ENCODE measurements at places on chromosomes 12 and 14.

DNA sequence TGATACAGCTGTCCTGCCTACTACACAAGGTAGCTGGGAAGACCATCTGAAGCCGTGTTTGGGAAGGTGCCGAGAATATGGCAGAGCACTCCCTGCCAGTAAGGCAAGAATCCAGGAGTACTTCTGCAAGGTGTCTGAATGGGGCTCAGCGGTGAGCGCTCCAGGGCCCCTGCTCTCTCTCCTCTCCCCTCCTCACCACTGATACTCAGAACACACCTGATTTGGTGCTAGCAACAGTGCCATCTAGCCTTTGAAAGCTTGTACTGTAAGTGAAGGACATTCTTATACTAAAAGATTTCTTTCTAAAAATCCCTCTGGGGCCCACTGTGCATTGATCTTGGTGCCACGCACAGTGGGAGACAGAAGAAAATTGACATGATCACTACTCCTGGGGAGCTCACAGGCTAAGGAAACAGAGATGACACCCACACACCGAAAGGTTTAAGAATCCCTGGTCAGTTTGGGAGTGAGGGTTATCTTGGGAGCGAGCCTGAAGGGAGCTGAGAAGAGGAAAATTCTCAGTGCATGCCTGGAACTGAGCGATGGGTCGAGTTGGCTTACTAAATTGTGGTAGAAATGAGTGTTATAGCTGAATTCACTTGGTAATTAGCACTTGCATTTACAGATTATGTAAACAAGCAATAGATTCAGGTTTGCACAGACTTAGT lies 216.9 kb downstream of the NTF3 start:
- no peak for DNase-seq

DNA sequence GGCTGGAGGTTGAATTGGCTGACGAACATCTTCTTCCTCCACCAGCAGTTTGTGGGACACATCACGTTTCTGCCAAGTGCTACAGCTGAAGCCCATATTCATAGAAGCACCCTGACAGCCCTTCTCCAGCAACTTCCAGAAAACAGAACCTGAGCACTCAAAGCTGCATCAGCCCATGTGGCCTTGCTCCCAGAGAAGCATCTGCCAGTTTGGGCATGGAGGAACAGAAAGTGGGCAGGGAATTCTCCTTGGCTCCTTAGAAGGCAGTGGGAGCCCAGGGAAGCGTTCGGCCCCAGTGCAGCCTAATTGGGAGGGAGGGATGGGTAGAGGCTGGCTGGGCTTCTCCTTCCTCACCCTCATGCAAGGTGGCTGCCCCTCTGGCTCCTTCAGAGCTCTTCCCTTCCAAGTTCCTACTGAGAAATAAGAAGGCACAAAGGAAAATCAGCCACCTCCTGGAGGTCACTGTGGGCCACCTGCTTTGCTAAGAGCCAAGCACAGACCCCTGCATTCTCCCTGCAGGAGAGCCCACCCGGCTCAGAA lies 4.1 kb upstream of the NGB start:
- DNase-seq, result no peak

DNA sequence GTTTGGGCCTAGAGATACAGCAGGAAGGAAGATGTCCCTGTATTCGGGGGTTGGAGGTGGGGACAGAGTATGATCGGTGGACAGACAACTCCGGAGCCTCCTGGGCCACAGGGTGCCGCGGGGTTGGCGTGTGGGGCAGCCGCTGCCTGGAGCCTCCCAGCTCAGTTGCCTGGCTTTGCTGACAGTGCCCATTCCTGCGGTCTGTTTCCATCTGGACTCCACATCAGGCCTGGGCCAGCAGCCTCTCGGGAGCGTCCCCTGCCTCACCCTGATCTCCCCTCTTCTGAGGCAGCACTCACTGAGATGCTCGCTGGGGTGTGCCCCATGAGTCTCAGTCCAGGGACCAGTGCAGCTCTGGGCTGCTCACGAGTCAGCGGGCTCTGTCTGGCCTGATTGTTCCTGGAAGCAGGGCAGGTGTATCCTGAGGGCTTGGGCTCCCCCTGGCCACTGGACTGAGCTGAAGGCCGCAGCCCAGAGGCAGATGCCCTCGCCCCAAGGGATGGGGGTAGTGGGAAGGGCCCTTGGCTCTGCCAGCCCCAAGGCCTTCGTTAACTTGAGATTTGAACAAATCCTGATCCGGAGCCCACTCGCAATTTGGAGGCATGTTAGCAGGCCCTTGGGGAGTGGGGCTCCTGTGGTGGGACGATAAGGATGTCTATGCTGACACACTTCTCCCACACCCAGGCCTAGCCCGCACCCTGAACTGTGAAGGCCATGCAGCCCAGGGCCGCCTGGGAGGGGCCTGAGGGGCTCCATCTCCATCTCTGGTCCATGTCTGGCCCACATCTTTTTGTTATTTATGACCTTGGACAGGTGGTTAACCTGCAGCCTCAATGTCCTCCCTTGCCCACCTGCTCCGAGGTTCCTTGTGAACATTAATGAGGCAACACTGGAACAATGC lies 7.5 kb downstream of the HIP1R start:
- no peak for DNase-seq

- DNase-seq, result no peak
Observed at GRCh38 chr14:93963692-93964091, 12.7 kb downstream of the ASB2 start.

GRCh38 chr12:98090731-98091130 lies 424.7 kb upstream of the TMPO start:
- no peak for DNase-seq

GRCh38 chr14:31172084-31172483 lies 35.5 kb downstream of the HECTD1 start:
- DNase-seq, result no peak

- DNase-seq, result no peak
Observed at GRCh38 chr12:8904665-8905064, 9.6 kb upstream of the PHC1 start.

DNA sequence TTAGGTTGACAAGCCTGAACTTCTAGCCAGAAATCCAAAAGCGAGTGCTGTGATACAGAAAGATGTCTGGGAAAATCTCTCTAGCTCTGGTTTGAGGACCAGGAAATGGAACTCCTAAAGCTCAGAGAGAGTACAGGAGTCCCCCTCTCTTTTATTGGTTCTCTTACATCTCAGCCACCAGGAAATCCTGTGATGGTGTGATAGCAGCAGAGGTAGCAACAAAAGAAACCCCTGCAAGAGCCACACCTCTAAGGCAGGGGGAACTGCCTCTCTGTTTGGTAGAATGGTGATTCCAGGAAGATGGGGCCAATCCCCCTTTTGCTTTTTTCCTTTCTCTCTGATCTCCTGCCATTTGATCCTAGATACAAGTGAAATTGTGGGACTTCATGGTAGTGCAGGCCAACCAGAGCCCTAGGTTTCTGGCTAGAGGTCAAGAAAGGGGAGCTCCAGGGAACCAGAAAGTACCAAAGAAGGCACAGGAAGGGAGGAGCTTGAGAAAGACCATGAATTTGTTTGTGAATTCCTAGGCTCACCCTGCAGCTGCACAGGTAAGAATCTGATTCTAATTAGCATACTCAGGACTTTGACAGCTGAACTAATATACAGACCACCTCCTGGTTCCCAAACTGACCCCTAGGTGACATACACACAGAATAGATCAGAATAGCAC lies 88.5 kb downstream of the PAPLN start:
- DNase-seq, result peak; percentile 17

DNA sequence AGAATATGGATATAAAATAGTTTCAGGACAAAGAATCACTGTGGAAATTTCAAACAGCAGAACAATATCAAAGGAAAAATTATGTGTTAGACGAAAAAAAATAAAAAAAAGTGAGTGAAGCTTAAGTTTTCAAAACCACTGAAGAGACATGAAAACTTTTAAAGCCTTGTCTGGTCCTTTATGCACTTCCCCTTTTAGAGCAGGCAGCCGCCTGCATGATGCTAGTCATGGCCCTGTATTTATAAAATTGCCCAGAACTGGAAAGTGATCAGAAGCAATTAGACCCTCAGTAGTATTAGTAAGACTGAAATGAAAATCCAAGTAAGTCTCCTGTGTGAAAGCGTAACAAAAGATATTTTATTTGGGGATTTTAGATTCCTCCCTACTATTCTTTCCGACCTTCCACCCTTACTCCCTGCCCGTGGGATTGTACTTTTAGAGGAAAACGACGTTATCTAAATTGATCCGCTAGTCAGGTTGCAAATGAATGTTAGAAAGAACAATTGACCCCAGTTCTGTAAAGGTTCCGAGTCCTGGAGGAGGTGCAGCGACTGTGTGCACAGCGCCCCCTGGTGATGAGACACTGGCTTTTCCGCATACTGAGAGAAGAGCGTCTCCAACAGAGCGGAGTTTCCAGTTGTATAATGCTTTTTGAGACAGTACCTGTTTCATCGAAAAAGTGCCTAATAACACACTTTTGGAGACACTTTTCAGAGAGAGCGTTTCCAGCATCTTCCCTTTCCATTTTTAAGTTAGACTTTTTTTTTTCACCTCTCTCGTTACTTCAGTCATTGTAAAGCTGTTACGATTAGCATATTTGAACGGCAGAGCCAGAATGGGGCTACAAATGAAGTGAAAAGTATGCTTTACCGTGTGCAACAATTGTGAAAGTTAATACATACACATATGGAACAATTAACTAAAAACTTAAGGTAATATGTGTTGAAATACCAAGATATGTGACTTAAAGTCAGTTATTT lies 12.4 kb downstream of the MGST1 start:
- DNase-seq, result no peak

GRCh38 chr14:63781686-63782085 lies 53.8 kb upstream of the SGPP1 start:
- no peak for DNase-seq

DNA sequence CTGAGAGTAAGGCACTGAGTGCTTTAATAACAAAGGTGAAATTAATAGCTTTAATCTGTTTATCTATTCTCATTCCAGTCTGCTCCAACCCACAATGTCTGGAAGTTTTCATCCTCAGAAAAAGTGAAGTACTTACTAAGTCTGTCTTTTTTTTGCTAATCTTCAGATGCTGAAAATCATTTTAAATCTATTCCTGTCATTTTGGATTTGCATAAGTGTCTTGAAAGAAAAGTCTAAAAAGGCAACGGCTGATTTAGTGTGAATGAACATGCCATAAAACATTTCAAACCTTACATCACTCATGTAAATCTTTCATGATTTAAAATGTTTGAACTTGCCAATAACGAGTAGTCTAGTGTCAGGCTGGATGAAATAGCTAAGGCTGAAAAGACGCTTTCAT lies 685.6 kb downstream of the RPS29 start:
- no peak for DNase-seq

DNA sequence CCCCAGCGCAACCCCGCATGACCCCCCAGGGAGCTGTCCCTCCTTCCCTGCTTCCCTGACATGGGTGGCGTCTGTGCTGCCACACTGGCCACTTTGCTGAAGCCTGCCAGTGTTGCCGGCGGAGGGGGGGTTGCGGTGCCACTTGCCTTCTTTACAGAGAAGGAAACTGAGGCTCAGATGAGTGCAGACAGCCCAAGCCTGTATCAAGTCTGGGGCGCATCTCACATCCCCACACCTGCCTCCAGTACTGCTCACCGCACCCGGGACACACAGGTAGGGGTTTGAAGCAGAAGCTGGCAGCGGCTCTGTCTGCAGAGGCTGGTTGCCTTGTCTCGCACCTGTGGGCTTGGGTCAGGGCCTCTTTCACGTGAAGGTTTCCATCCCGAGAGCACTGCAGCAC lies 104.7 kb upstream of the RTL1 start:
- DNase-seq, result no peak

DNA sequence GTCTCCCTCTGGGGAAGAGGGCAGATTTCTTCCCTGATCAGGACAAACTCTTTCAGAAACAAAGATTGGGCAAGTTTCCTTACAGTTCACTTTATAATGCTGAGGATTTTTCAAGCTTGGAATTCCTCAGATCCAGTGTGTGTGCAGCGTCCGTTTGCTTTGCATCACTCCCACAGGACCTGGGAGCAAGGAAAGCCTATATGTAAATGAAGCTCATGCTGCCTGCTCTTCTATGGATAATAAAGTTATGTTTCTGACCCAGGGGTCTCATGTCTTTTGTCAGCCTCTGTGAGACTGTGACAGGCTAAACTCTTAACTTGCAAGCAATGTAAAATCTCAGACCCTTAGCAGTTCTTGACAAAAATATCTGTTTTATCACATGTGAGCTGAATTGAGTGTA lies 41.6 kb downstream of the TRHDE start:
- no peak for DNase-seq

DNA sequence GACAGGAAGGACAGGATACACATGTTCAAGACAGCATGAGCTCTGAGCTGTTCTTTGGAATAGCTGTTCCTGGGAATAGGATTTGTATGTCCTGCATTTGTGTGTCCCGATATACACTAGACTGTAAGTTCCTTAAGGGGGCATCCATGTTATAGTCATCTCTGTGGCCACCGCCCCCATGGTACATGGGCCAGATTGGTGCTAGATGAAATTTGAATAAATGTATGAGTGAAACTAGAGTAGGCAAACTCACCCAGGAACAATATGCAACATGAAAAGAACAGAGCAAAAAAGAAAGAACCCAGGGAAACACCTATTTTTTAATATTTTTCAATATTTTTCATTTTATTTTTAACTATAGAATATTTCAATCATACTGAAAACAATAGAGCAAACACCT lies 25.1 kb upstream of the KRT77 start:
- DNase-seq, result no peak

DNA sequence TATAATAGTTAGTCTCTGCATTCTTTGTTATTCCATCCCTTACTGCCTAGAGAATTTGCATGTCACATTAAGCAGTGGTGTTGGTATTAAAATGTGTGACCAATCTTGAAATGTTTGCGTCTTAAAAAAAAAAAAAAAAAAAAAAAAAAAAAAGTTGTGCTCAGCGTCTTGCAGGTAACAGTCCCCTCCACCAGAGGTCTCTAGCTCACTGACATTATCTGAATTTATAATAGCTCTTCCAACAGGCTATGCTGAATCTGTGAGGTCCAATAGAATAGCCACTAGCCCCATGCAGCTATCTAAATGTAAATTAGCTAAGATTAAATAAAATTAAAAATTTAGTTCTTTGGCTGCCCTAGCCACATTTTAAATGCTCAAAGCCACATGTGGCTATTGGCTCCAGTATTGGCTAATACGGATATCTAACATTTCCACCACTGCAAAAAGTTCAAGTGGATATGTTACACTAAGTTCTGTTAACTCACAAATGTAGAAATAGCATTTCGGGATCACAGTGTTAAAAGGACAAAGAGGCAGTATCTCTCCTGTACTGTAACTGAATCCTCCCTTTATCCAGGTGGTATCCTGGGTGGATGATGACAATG lies 28.7 kb downstream of the NKX2-8 start:
- DNase-seq, result no peak

DNA sequence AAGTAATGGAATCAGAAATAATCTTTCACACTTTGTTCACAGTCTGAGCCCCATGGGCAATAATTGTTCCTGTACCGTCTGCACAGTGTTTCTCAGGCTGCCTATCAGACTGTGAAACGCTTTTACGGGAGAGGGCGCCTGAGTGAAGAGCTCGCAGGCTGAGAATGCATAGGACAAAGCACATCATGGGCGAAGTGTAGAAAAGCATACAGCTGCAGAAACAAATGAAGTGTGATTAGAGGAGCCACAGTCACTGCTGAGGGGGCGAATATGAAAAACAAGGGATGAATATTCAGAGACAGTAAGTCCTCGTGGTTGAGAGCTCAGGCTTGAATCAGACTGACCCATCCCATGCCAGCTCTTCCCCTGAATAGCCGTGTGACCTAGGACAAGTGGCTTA lies 438.4 kb upstream of the DCN start:
- DNase-seq, result no peak
